ENCODE measurements at places on chromosomes 16 and 17.

DNA sequence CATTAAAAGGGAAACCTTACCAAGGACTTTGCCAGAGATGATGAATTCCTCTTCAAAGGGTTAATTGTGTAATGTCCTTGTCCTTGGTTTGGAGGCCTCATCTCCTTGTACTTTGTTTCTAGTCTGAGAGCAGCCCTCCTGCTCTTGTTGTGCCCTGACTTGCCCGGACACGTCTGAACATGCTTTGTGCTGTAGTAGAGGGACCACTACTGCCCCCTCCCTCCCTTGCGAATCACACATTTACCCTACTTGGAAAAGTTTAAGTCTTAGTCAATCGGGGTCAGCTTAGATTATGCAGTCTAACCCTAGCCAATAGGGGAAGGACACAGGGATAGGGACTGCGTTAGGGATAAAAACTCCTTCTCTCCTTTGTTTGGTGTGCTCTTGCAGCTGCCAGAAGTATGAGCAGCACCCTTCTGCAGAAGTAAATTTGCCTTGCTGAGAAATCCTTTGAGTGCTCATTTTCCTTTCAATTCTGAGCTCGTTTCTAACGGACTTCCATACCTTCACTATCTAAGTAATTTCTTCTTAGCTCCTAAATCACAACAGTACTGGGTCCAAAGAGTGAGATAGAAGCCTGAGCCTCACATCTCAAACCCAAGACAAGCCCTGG is 26.4 kb upstream of the CLEC3A start:
- DNase-seq, result no peak

GRCh38 chr16:82862057-82862456 is 235.3 kb downstream of the CDH13 start:
- no peak for DNase-seq

- no peak for DNase-seq
Observed at GRCh38 chr17:65254166-65254565, 117.0 kb downstream of the RGS9 start.

DNA sequence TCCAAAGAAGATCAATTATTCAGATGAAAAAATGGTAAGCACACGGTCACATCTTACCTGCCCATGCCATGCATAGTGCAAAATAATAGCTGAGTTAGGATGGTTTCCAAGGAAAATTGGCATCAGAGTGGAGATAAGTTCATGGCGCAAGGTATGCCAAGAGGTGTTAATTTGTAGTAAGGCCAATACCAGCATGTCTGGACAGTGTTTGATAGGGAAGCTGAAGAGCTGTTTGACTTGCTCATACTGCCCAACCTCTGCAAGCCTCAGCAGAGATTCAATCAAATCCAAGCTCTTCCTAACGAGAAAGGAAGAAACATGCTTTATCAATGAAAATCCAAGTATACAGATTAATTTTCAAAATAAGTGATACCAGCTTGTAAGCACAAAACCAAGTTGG is 51.0 kb downstream of the CNOT1 start:
- no peak for DNase-seq

DNA sequence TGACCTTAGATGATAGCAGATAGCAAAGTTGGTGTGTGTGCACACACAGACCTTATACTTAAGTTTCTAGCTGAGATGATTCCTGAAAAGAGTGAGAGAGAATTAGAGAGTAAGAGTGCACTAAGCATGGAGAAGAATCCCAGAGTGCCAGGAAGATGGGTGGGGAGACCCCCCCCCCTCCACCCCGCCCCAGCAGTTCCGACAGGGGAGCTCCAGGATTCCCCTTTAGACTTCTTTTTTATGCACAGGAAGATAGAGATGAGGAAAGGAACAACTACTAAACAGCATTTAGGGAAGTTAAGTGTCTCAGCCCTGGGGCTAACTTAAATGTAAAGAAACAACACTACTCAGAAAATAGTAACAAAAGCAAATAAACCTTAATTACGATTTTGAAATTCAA is 878.0 kb upstream of the GOT2 start:
- DNase-seq, result no peak

GRCh38 chr17:15012351-15012980 is 252.7 kb downstream of the PMP22 start:
- no peak for DNase-seq

DNA sequence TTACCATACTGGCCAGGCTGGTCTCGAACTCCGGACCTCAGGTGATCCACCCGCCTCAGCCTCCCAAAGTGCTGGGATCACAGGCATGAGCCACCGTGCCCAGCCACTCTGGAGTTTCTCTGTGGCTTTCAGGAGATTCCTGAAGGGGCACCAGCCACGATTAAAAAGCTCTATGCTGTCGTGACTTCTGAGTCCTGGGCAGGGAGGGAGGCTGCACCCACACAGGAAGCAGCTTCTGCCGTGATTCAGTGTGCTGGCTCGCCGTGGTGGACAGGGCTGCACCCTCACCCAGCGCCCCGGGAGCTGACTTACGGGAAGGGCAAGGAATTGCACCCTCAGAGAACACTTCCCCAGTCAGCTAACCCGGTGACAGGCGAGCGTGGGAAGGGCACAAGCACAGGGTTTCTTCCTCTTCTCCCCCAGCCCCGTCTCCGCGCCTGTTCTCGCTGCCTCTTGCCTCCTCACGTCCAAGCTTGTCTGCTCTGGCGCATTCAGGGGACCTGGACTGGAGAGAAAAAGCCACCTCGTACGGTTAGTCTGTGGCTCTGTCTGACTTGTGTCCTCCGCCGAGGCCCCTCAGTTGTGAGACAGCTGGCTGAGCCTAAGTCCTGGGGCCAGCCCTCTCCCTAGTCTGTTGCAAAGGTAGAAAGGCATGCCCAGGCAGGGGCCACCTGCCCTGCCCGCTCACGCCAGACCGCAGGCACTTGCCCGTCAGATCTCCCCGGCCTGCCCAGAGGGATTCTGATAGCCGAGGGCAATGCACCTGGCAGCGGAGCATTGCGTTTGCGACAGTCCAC is 145.0 kb downstream of the SEC14L1 start:
- peak; percentile 50 for DNase-seq

DNA sequence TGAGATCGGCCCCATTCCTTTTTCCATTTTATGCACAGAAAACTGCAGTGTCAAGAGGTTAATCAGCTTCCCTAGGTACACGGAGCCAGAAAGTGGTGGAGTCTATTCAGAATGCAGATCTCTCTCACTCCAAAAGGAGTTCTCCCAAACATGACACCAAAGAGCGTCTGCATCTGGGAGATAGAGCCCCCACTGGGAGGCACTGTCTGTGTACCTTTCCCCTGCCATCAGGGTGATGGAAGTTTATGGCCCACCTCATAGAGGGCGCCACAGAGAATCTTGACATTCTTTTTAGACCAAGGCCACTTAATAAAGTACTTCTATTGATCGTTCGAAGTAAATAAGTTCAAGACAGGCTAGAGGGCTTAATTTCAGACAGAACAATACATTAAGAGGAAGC is 493.7 kb upstream of the ERCC4 start:
- DNase-seq, result no peak

DNA sequence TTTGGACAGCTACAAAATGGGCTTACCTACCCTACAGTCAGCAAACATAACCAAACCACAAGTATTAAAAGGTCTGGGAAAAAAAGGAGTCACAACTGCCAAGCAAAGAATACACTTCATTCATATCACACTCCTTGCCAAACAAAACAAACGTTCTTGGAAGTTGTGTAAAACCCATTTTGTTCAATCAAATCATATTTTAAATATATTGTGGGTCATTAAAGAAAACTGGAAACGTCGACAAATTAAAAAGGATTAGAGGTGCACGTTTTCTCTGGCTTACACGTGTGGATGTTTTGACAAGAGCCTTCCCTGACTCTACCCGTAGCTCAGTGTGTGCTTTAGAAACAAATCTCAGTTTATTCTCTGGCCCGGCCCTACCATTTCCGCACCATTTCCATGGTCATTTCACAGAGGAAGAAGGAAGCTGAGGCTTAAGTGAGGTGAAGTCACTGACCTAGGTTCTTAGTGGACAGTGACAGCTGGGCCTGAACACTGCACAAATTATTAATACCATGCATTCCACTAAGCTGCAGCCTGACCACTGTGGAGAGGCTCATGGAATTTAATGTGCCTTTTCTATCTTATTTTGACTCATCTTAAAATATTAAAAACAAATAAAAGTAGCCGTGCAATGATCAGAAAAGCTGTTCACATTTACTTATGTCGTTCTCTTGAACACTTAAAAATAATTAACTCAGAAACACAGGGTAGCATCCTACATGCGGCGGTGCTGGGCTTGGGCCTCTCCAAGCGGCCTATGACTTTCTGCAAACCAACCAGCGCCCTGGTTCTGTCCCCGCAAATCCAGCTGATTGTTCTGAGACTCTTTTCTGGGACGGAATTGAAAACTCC is 968 bp downstream of the CEP112 start:
- DNase-seq, result no peak

- no peak for DNase-seq
Observed at GRCh38 chr17:73123606-73124320, 31.3 kb upstream of the SLC39A11 start.

GRCh38 chr16:59328961-59329360 is 594.8 kb upstream of the GOT2 start:
- DNase-seq, result no peak

GRCh38 chr16:60217787-60218186 is 1483.7 kb upstream of the GOT2 start:
- DNase-seq, result no peak

DNA sequence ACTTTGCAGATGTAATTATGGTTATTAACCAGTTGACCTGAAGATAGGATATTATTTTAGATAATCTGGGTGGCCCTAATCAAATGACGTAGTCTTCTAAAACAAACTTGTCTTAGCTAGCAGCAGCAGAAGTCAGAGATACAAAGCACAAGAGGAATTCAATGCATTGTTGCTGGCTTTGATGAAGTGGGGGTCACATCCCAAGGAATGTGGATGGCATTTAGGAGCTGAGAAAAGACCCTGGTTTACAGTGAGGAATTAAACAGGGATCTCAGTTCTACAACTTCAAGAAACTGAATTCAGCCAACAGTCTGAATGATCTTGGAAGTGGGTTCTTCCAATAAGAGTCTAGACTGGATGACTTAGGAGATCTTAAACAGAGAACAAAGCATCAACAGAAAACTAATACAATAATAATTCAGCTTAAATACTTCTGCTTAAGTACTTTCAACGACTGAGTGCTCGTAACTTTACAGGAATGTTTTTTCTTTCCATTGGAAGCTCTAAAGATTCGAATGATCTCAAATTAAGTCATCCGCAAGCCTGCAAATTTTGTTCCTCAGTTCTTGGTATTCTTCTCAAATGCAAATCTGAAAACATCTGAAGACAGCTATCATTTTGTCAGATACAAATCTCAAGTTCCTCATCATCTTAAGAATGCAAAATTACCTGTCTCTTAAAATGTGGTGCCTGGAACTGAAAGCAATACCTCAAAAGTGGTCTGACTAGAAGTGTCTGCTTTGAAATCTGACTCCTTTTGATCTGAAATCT is 3.3 kb downstream of the C16orf46 start:
- DNase-seq, result no peak

DNA sequence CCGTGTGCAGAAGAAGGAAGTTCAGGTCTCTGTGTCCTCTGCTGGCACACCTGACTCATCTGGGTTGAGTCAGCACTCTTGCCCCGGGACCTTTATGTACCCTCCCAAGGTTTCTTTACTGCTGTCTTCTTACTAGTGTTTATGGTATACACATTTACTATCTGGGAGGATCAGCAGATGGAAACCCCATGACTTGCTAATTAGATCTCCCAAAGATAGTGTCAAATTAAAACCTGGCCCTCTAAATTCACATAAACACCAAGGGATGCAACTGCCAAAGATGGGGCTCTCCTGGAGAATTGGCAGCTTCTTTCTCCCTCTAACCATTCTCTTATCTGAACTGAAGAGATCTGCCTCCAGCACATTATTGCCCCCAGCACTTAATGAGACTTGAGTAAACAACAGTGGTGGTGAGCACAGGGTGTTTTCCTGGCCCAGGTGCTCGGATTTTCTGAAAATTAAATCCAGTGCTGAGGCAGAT is 718.1 kb upstream of the SOX9 start:
- DNase-seq, result no peak
